ENCODE measurements at places on chromosomes 4 and X. TPM values are rescaled to one million over a fixed set of nuclear protein-coding genes. Genes with fewer than 3 reads are reported as not detected.

GRCh38 chrX:124488412-124489161 is 142.2 kb downstream of the SH2D1A start:
- DNase-seq, result no peak

GRCh38 chr4:116385583-116385982 is 699.8 kb downstream of the TRAM1L1 start:
- no peak for DNase-seq

FANCB gene
- 5.1 TPM for total RNA-seq

- no peak for DNase-seq
Observed at GRCh38 chr4:127629371-127629770, 3.4 kb upstream of the INTU start.

- no peak for DNase-seq
Observed at GRCh38 chr4:180913750-180914149, 1329.5 kb upstream of the TENM3 start.

GRCh38 chr4:112819729-112820128 is 182.8 kb downstream of the LARP7 start:
- DNase-seq, result no peak

GRCh38 chr4:75639124-75639695 is 8.9 kb upstream of the CDKL2 start:
- no peak for DNase-seq

DNA sequence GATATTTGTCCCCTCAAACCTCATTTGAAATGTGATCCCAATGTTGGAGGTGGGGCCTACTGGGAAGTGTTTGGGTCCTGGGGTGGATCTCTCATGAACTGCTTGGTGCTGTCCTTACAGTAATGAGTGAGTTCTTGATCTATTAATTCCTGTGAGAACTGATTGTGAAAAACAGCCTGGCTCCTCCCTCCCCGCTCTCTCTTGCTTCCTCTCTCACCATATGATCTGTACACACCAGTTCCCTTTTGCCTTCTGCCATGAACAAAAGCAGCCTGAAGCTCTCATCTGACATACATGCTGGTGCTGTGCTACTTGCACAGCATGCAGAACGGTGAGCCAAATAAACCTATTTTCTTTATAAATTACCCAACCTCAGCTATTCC is 11.2 kb upstream of the YIPF7 start:
- no peak for DNase-seq

- DNase-seq, result no peak
Observed at GRCh38 chr4:109631532-109632108, 71.6 kb downstream of the MCUB start.

GRCh38 chrX:40544343-40545266 is 36.2 kb upstream of the ATP6AP2 start:
- no peak for DNase-seq

- DNase-seq, result no peak
Observed at GRCh38 chr4:55538531-55538930, 8.2 kb downstream of the CLOCK start.

CXXC4 gene
- total RNA-seq, result 0.04 TPM

GRCh38 chr4:47664051-47664826 is 173.6 kb downstream of the CORIN start:
- DNase-seq, result no peak

PNMA3 gene
- total RNA-seq, result under 0.01 TPM

- DNase-seq, result no peak
Observed at GRCh38 chrX:23493941-23494374, 159.3 kb downstream of the PTCHD1 start.

GRCh38 chr4:38743866-38744265 is 38.9 kb downstream of the TLR10 start:
- DNase-seq, result no peak

DNA sequence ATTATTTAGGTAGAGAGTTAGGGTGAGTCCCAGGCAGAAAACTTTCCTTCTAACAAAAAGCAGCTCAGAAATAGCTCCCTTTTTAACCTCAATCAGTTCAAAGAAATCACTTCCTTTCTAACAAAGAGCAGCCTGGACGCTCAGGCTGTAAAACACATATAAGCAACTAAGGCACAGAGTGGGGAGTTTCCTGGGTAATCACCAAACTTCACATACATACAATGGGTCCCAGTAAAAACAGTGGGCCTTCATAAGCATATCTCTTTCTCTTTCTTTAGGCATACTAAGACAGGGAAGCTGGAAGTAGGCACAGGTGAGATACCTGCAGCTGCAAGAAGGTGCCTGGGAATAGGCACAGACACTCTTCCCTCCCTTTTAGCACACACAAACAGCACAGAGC is 4.9 kb upstream of the NAF1 start:
- DNase-seq, result no peak

DNA sequence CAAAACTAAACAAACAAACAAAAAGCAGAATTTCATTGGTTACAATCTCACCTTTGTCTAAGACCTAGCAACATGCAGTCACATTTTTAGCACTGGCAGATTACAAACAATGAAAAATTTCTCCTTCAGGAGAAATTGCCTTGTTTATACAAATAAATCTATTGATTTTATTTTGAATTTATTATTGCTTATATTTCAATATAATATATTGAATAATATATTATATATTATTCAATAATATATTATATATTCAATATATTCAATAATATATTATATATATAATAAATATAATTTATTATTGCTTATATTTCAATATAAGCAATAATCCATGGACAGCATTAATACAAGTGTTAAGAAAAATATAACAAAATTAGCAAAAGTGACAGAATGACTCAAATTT is 131.7 kb downstream of the ADGRA3 start:
- no peak for DNase-seq

DNA sequence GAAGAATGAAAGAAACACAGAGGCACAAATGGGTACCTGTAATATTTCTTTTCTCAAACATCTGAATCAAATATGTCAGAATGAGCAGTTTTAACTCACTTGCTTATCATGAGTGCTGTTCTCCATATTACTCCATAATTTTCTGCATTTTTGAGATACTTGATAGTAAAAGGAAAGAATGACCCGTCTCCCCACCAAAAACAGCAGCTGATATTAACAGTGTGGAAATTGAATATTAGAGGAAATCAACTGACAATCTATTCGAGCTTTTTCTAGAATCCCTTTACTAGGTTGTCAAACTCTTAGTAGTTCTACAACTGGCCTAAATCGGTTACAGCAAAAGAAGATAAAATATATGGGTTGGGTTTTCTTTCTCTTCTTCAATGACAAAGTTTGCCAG is 49.9 kb upstream of the HELT start:
- DNase-seq, result no peak

GRCh38 chr4:110211007-110211769 is 12.8 kb upstream of the ELOVL6 start:
- DNase-seq, result no peak

SPRY1 gene
- 33.1 TPM for total RNA-seq
